ENCODE measurements at places on chromosomes 2 and 18.

GRCh38 chr2:118325321-118325955 is 237.2 kb downstream of the INSIG2 start:
- no peak for DNase-seq

DNA sequence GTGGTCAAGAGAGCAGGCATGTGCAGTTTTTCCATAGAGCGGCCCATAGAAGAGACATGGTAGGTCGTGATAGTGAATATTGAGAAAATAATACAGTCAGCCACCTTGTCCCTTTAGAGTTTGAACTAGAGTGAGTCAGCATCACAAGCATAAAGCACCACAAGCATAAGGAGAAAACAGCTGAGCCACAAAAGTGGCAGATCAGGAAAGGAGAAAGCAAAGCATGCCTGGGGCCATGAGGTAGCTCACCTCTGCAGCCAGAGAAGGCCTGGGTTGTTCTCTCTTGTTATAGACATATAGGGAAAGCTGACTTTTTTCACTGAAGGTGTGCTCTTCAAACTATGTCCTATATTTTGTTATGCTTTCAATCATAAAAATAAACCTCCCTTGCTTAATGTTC is 879.0 kb downstream of the DSC3 start:
- DNase-seq: no peak

- no peak for DNase-seq
These were observed 94.8 kb upstream of the SRD5A2 start for GRCh38 chr2:31675485-31675901.

DNA sequence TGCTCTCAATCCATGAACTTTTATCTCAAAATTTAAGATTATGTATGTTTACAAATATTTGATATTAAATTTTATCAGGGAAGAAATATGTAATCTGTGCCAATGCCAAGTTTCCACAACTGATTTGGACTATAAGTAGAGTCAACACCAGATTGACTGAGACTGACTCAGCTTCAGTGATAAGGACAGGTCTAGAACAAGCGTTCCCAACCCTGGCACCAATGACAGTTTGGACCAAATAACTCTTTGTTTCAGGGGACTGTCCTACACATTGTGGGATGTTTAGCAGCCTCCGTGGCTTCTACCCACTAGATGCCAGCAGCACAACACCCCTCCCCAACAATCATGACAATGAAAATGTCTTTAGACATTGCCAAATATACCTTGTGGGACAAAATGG is 165.3 kb downstream of the THADA start:
- no peak for DNase-seq

- DNase-seq: no peak
These were observed 662.6 kb upstream of the FAM98A start for GRCh38 chr2:34261701-34262100.

GRCh38 chr18:66646609-66647008 is 42.7 kb upstream of the CDH19 start:
- no peak for DNase-seq

DNA sequence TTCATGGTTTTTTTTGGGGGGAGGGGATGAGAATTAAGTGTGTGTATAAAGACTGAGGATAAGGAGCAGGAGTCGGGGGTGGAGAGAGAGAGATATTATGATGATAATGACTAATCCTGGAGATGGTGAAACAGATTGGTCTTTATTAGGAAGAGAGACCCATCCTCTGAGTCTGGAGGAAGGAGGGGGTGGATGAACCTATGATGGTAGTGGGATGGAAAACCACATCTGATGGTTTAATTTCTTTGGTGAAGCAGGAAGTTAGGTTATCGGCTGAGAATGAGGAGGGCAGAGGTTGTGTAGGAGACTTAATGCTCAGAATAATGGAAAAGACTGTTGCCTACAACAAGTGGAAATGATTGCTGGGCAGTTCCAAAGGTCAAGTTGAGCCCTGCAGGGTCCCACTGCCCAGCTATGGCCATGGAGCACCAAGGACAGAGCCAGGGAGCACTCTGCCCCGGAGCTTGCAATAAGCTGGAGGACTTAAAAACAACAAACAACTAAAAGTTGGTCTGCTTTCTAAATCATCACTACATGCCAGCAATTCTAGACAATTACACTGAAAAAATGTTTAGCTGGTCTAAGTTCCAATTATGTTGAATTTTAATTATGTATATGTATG is 7.9 kb downstream of the SLC16A14 start:
- no peak for DNase-seq

DNA sequence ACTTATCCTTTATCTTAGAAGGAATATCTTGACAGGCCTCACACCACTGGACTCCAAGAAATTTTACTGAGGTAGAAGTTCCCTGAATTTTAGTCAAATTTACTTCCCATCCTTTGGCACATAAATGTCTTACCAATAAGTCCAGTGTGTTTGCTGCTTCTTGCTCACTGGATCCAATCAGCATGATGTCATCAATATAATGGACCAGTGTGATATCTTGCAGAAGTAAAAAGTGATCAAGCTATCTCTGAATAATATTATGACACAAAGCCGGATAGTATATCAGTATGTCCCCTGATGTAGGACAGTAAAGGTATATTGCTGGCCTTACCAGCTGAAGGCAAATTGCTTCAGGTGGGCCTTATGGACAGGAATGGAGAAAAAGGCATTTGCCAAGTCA is 6.9 kb upstream of the GYPC start:
- no peak for DNase-seq

GRCh38 chr2:134232461-134232860 is 21.4 kb upstream of the MGAT5 start:
- peak; percentile 35 for DNase-seq

- no peak for DNase-seq
These were observed 24.8 kb upstream of the GNAL start for GRCh38 chr18:11664286-11664685.

- DNase-seq: no peak
These were observed 62.9 kb upstream of the SERTAD2 start for GRCh38 chr2:64716569-64716968.

DNA sequence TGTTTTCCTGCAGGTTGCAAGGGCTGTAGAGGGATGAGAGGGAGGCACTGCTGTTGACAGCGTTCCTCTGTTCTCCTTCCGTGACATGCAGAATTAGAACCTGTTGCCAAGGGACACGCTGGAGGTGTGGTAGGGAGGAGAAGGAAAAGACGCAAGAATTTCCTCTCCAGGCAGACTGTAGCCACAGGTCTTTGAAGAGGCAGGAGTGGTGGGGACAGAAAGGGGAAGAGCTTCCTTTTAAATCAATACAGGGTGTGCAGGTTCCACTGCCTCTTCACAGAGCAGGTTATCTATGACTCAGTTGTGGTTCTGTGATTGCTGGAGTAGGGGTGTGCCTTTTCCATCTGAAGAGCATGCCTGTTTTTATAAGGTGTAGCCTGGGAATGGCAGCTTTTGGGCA is 133.0 kb downstream of the WDSUB1 start:
- no peak for DNase-seq

GRCh38 chr2:57733956-57734355 is 312.6 kb upstream of the VRK2 start:
- no peak for DNase-seq

DNA sequence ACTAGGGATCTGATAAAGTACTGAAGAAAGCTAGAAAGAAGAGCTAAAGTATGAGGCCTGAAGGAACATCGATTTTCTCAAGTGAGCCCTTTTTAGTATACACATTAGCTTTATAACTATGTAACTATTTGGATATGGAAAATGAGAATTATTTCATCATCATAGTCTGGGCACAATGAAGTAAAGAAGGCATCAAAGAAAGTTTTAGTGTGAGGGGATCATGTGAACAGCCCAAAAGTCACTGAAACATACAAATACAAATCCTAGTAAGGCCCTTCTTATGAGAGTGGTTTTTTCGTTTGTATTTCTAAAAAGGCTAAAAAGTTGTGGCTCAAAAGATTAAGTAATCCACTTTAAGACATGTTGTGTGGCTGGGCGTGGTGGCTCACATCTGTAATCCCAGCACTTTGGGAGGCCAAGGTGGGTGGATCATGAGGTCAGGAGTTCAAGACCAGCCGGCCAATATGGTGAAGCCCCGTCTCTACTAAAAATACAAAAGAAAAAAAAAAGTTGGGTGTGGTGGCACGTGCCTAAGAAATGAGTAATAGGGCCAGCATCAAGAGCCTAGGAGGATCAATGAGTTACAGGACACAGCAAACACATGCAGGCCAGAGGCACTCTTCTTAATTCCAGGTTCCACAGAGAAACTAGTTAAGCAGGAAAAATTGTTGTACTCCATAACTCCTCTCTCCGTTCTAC is 61.9 kb downstream of the PUM2 start:
- DNase-seq: no peak

- DNase-seq: no peak
These were observed 124.5 kb downstream of the WDR7 start for GRCh38 chr18:56775701-56776100.

- DNase-seq: no peak
These were observed 90.1 kb upstream of the KLF7 start for GRCh38 chr2:207255565-207256470.

DNA sequence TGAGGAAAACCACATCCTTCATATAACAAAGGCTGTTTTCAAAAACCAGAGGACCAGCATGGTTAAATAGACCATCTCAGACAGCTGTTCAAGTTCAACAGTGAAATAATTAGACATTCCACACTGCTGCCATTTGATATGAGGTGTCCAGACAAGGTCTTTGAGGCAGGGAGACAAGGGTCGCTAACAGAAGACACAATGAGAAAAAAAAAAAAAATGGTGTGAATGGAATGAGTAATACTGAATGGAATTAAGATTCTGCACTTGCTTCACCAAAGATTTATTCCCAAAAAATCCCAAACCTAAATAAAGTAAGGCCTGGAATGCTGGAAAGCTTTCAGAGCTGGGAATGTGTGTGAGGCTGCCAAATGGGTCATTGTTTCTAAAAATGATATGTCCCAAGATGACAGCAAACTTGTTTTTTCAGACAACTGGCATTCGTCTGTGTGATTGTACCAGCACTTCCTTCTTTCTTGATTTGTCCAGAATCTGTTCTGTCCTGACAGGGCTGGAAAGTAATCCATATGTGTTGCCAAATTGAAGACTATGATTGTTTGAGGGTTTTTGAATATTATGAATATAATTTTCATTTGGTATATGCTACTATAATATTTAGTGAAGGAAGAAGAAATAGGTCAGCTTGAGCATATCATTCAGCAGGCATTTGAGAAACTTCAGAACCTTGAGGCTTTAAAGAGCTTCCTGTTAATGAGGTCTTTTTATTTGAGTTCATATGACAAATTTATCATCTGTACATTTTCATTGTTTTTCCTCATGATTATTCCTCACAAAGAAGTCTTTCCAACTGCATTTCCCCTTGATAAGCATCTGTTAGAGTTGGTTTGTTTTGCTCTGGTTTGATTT is 85.2 kb upstream of the ITGA4 start:
- no peak for DNase-seq

- peak; percentile 29 for DNase-seq
These were observed 45.2 kb downstream of the STRADB start for GRCh38 chr2:201496785-201497184.

- no peak for DNase-seq
These were observed 424.9 kb downstream of the PID1 start for GRCh38 chr2:228846161-228846560.

DNA sequence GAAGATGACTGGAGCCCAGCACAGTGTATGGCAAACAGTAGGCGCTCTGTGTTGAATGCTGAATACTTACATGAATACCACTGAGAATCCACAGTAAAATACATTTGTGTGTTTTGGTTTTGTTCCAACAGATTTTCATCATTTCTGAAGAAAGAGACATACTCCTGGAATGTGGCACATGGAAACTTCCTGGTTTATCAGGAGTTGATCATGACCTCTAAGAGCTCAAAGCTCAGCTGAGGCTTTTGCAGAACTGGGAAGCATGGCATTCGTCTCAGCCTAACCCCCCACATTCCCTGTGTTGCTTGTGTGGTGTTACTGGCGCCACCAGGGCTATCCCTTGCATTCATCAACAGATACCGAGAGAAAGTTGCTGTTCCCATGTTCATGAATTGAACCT is 316.9 kb upstream of the REV1 start:
- DNase-seq: no peak

- no peak for DNase-seq
These were observed 123.3 kb downstream of the NCK2 start for GRCh38 chr2:105868060-105868459.

- no peak for DNase-seq
These were observed 73.2 kb downstream of the WDSUB1 start for GRCh38 chr2:159213296-159213695.

DNA sequence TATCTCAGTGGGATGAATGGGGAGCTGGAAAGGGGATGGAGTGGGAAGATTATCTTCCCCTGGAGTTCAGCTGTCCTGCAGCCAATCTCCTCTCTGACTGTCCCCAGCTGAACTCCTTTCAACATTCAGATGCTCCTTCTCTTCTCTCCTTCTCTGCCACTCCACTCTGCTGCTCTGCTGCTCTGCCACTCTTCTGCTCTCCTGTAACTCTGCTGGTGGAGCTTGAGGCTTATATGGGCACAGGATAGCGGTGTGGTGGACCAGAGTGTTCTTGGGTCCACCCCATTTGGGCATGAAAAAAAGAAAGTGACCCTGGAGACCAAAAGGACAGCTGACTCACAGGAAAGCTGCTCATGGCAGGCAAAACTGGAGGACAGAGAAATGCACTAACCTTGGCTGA is 26.6 kb downstream of the FAHD2B start:
- no peak for DNase-seq

DNA sequence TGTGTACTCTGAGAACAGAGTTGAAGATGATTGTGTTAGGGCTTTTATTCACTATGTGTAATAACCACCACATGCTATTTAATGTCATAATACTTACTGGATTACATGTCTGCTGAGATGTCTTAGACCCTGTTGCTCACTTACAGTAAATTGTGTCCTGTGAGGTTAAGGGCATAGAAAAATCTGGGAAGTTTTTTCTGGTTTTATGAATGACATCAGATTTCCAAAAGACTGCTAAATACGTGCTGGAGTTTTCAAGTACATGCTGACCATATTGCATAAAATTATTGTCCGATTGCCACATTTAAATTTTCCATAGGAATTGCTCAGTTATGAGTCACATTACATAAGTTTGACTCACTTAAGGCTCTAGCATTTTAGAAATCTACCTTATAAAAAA is 96.7 kb upstream of the COL5A2 start:
- no peak for DNase-seq

GRCh38 chr2:200274116-200275075 is 32.1 kb upstream of the SPATS2L start:
- no peak for DNase-seq

DNA sequence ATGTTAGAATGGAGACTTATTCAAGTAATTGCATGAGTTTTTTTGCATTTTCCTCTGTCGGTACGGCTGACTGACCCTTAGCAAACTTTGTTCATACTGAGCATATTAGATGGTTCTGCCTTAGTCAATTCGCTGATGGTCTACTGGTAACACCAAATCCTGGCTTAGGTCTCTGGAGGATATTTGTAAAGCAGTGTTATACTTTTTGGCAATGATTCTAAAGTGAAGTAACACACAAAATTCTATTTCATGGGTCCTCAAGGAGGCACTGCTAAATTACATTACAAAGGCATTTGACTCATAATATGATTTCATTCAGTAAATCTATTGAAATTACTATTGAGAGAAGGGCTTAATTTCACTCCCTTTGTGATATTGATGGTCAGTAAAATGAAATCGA is 246.8 kb upstream of the RASGRP3 start:
- DNase-seq: no peak

Data from activated CD4-positive, alpha-beta T cell treated with anti-CD3 and anti-CD28 coated beads, Interleukin-10, Interleukin-2, amounts not matched to agents 100 ng/mL and 50 ng/mL, durations not matched to agents 16 hours and 8 hours (primary cell).